ENCODE measurements at places on chromosomes 6 and 20.
A peak's percentile ranks its signal among the peaks of the same experiment; 100 is the strongest.

GRCh38 chr20:62598761-62599194, 43.5 kb upstream of the SLCO4A1 start:
- peak; percentile 63 for DNase-seq

- DNase-seq = no peak
Measured at GRCh38 chr20:47335251-47336128, 21.0 kb downstream of the ZMYND8 start.

DNA sequence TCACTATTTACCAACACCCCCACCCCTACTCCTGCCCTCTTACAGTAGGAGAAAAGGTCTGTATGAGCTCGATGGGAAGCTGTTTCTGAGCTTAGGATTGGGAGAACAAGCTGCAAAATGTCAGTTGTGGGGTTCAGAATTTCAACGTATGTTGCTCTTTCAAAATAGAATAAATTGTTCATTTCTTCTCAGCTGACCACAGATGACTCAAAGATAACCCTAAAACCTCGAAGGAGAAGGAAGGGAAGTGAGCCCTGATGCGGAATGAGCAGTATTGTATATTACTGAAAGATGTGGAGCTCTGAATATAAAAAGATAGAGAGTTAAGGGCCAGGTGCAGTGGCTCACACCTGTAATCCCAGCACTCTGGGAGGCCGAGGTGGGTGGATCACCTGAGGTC, 35.9 kb upstream of the MYLIP start:
- no peak for DNase-seq

- no peak for DNase-seq
Measured at GRCh38 chr6:127090051-127090450, 28.4 kb upstream of the RSPO3 start.

DNA sequence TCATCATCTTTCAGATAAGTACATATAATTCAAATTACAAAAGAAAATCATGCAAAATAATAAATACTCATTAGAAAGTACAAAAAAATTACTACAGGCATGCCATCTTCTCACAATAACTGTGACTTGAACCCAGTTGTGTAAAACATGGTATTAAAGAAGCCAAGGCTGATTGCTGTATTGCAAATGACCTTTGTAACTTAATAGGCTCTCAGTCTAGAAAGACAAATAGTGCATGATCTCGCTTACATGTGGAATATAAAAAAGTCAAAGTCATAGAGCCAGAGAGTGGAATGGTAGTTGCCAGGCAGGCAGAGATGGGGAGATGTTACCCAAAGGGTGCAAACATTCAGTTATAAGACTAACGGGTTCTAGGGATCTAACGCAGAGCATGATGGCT, 626.1 kb downstream of the COL12A1 start:
- no peak for DNase-seq

DNA sequence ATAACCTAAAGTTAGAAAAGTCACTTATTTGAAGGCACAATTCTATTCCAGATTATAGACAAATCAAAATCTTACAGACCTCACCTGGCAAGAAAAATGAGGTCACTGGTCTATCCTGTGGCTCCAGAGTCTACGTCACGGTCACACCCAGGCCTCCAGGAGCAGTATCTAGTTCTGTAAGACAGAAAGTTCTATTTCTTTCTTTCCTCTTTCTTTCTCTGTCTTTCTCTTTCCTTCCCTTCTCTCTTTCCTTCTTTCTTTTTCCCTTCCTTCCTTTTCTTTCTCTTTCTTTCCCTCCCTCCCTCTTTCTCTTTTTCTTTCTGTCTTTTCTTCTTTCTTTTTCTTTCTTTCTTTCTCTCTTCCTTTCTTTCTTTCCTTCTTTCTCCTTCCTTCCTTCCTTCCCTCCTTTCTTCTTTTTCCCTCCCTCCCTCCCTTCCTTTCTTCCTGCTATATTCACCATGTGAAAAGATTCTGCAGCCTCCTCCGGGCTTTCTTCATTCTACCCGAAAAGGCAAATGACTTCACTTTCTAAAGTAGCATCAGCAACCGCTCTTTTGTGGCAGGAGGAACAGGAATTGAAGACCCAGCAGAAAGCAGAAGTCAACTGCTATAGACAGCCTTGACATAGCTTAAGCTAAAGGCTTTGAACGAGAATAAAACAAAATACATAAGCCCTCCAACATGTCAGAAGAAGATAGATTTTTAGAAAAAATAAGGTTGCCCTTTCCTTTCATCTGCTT, 83.9 kb upstream of the SIRPG start:
- DNase-seq = peak; percentile 46

- DNase-seq = no peak
Measured at GRCh38 chr20:39941245-39941644, 747.8 kb downstream of the MAFB start.

DNA sequence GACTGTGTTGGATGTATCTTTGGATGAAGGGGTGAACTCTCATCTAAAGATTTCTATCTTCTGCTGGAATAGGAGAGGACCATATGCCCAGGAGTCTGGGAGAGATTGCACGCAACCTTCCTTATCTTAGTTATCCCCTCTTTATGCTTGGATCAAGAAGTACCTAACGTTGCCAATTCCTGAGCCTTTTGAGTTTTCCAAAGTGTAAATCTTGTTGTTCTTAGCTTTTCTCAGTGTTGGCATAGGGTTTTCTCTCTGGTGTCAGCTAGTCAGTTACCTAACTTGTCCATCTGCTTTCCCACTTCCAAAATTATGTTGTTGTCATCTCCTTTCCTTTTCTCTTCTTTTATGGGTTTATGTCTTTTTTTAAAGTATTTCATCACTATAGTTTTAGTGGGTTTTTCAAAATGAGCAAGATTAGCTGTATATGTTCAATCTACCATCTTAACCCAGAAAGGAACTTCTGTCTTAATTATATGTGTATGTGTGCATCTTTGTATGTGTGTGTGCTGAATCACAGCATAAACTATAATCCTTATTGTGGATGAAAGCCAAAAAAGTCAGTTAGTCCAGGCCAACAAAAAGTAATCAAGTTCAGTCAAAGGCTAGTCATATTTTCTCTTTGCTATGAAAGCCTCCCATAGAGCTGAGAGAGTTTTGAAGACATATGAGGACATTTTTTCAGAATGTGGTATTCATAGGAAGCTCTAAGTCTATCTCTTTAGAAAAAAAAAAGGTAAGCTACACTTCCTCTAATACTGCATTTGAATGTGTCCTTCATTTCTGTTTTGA, 72.1 kb downstream of the KHDC1L start:
- DNase-seq = no peak

DNA sequence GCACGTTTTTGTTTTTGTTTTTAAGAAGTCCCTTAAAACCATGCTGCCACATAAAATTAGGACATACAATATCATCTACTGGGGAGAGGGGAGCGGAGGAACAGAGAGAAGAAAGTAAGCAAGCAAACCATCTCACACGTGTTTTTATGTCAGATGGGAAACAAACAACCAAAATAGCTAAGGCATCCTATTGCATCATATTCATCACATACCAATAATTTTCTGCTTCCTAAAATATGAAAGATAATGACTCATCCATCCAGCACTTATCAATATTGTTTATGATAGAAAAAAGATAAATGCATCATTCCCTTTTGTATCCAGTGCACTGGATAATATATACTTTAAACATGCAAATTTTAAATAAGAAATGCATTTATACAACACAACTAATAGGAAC, 329.6 kb downstream of the RNGTT start:
- DNase-seq = no peak

GRCh38 chr20:48830826-48831318, 3.1 kb upstream of the PREX1 start:
- DNase-seq = no peak

DNA sequence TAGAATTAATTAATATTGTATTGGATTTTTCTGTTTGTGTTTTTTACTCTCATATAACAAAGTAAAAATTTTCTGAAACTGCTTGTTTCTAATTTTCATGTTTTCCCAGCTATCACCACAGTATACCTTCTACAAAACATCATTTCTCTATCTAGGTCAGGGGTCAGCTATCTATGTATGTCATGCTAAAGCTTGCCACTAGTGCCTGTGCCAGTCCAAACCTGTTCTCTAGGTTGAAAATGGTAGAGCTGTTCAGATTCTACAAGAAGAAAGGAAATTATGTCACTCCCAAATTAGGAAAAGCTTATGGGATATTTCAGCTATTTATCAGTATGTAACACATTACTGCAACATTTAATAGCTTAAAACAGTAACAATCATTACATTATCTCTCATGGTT, 5.8 kb upstream of the ME1 start:
- DNase-seq = no peak

DNA sequence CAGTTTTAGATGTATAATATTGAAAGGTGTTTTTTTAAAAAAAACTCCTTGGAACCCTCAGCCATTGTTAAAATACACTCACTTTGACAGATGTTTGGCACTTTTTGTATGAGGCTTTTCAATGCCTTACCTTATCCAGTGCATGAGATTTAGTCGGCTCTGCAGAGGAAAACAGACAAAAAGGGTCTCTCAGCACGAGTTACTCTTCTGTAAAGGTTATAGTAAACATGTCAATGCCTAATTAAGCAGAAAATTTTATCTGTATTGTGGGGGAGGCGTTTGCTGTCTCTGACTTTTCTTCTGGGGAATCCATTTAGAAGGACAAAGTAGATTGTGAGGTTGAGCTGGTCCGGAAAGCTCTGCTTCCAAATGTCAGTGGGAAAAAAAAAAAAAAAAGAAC, 278.3 kb downstream of the TSHZ2 start:
- no peak for DNase-seq

DNA sequence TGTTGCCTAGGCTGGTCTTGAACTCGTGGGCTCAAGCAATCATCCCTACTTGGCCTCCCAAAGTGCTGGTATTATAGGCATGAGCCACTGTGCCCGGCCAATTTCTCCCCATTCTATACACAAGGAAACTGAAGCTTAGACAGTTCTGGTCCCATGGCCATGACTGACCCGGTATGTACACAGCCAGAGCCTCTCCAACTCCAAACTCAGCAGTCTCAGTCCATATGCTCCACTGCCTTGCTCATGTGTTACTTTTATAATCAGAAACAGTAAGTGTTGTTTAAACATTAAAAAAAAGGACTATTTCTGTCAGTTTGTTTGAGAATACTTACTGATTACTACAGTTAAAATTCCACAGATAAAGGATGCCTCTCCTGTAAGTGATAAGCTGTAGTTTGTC, 50.6 kb downstream of the RNF24 start:
- DNase-seq = no peak

GRCh38 chr20:61628901-61629601, 377.0 kb downstream of the CDH4 start:
- no peak for DNase-seq

- DNase-seq = no peak
Measured at GRCh38 chr6:45478240-45478639, 100.5 kb upstream of the SUPT3H start.

DNA sequence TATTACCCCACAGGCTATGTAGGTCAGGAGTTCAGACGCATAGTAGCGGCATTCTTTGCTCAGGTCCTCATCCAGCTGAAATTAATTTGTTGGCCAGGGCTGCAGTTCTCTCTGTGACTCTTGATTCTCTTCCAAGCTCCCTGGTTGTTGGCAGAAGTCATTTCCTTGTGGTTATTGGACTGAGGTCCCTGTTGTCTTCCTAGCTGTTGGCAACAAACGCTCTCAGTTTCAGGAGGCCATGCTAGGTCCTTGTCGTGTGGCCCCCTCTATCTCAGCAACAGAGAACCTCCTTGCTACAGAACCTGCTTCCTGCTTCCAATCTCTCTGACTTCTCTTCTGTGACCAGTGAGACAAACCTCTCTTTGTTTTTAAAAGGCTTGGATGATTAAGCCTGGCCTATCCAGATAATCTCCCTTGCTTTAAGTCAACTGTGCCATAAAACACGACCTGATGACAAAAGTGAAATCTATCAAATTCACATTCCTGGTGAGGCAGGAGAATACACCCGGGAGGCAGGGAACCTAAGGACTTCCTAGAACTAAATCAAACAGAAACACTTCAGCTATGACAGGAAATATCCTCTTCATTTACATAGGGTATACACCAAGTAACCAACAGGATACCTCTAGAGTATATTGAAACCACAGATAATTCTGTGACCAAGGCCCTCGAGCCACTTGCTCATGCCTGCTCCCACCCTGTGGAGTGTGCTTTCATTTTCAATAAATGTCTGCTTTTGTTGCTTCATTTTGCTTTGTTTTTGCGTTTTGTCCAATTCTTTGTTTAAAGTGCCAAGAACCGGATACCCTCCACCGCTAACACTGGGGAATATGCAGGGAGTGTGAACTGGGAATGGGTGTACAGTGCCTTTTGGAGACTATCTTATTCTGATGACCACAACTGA, 196.0 kb downstream of the BTBD3 start:
- no peak for DNase-seq

DNA sequence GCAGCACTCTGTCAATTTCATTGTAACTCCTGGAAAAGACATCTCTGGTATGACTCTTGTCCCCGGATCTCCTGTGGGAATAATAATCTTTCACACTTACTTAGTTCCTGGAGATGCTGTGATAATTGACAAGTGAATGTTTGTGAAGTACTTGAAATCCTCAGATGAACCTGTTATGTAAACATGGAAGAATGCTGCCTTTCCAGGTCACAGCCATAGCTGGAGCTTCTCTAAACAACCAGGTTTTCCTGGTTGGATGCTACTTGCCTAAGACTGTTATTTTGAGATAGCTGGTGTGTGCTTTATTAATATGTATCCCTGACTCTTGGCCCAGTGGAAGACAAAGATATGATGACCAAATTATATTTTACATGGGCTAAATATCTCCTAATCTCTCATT, 228.6 kb downstream of the KCNQ5 start:
- DNase-seq = no peak

DNA sequence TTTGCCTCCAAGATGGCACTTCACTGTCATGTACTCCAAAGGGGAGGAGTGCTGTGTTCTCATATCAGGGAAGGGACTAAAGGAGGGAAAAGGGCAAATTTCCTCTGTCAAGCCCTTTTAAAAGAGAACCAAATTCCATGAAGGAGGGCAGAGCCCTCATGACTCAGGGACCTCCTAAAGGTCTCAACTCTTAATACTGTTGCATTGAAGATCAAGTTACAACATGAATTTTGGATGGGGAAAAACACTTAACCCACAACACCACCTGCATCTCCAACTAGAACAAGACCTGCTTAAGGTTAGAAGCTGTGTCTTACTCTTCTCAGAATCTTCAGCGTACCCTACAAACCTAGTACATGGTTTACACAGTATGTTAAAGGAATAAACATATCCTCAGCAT, 23.7 kb upstream of the FBXO30 start:
- no peak for DNase-seq

DNA sequence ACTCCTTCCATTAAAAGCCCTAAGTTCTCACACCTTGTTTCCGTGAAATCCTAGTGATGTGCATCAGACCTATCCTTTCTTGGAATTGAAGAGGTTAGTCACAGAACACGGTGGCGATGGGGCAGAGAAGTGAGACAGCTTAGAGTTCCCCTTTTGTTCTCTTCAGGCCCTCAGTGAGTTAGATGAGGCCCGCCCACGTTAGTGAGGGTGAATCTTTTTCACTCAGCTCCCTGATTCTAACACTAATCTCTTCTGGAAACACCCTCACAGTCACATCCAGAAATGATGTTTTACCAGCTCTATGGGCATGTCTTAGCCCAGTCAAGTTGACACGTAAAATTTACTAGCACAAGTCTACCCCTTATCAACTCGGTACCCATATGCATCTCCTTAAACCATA, 172.7 kb upstream of the NOX3 start:
- DNase-seq = peak; percentile 14
